HepG2 (cell line): ENCODE measurements at places on chromosomes 3 and 15. TPM values are rescaled to one million over a fixed set of nuclear protein-coding genes. Genes with fewer than 3 reads are reported as not detected.

Gene CPN2
- total RNA-seq: 16.3 and 27.7 TPM in 2 replicates

- no peaks in the 10 kb centered on the region for H3K36me3 ChIP-seq
- H3K27me3 ChIP-seq: peaks cover 8% of the 10 kb centered on the region; the same call in 1 of the 3 replicates
- DNase-seq: peak; percentile 5
- peaks cover 18% of the 10 kb centered on the region for H3K4me1 ChIP-seq
- H3K27ac ChIP-seq: no peak overlapping the region
Measured at GRCh38 chr3:174439331-174440252, 419.5 kb upstream of the NAALADL2 start.

- peaks cover 55% of the 10 kb centered on the region for H3K4me1 ChIP-seq
- H3K27ac ChIP-seq: no peak overlapping the region
- DNase-seq: no peak
Measured at GRCh38 chr15:40067921-40068624, 29.1 kb upstream of the SRP14 start.

GRCh38 chr15:66775127-66776105, 73.4 kb downstream of the SMAD6 start:
- no peaks in the 10 kb centered on the region for H3K27me3 ChIP-seq
- peaks cover 66% of the 10 kb centered on the region for H3K4me1 ChIP-seq
- DNase-seq: no peak
- H3K4me3 ChIP-seq: no peak overlapping the region

- H3K27ac ChIP-seq: no peak overlapping the region
- no peak for DNase-seq
- H3K4me3 ChIP-seq: no peak overlapping the region
- no peaks in the 10 kb centered on the region for H3K36me3 ChIP-seq
- peaks cover 32% of the 10 kb centered on the region; the same call in 2 of the 3 replicates for H3K27me3 ChIP-seq
- H3K4me1 ChIP-seq: peaks cover 9% of the 10 kb centered on the region
Measured at GRCh38 chr15:73955861-73956742, 29.8 kb downstream of the LOXL1 start.

Gene CYP1A2
- not detected in 2 replicates for total RNA-seq

Gene GOLGA8R
- 0.09 TPM in 1 of 2 replicates, not detected in the other for total RNA-seq

Gene RLBP1
- total RNA-seq: not detected in 2 replicates

Gene HRG
- total RNA-seq: 0.11 TPM in 1 of 2 replicates, not detected in the other
